CD14-positive monocyte (primary cell): ENCODE measurements at places on chromosomes 16 and 17.
A peak's percentile ranks its signal among the peaks of the same experiment; 100 is the strongest.

DNA sequence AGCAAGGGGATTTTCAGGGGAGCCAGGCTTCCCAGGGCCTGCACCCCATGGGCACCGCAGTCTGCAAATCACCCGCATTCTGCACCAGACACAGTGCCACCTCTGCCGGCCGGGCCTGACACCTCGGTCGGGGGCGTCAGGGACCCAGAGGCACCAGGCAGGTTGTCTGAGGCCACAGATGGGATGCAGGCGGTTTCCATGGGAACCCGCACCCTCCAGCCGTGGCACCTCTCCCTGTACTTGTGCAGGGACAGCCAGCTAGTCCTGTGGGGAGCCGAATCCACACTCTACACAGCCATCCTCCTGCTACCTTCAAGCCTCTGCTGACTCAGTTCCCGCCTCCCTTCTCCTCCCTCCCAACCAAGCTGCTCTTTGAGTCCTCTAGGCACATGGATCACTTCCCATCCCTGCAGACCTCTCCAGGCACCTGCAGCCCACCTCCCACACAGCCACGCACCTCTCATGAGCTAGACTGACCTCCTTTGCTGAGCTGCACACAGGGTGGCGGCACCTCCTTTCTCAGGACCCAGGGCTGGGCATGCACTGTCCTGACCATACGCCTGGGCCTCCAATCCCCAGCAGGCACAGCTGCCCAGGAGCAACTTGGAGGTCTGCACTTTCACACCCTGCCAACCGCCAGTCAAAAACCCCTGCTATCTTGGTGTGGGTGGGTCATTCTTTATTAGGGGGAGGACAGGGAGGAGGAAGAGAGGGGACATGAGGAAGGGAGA, 119.5 kb downstream of the C16orf78 start:
- DNase-seq = no peak

GRCh38 chr17:50599606-50600005, 35.1 kb upstream of the ABCC3 start:
- no peak for DNase-seq

- no peak for DNase-seq
Measured at GRCh38 chr17:71338396-71338795, 782.4 kb upstream of the SOX9 start.

- DNase-seq = peak; percentile 49
Measured at GRCh38 chr16:54193665-54194333, 92.8 kb downstream of the IRX3 start.

DNA sequence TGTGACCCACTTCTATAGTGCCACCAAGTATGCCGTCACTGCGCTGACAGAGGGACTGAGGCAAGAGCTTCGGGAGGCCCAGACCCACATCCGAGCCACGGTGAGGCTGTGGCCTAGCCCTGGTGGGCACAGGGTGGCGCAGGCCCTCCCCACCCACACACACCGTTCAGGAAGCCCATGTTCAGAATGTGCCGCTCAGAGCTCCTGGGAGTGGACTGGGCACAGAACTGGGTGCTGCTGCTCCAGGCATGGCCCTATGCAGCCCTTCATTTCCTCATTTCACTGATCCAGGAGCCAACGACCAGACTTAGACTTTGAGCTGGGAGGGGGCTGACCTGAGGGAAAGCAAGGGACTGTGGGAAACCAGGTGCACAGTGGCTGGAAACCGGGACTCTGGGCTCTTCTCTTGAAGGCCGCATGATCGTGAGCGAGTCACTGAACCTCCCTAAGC, 2.4 kb upstream of the MRM1 start:
- DNase-seq = no peak

GRCh38 chr16:1727651-1728624, 21.9 kb downstream of the MAPK8IP3 start:
- no peak for DNase-seq

DNA sequence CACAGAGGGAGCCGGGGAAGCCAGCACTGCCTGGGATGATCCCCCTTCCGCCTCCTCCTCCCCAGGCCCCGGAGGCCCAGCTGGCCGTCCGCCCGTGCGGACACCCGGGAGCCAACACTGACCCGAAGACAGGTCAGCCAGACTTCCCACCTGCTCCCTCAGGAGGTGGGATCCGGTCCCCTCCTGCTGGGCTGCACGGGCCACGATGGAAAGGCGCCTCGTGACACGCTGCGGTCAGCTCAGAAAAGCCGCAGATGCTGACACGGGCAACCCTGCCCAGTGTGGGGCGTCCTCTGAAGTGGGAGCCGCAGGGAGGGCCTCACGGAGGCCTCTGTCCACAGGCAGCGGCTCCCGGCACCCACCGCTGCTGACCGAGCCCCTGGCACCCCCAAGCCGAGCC, 49.3 kb downstream of the CBFA2T3 start:
- DNase-seq = no peak
